ENCODE measurements at places on chromosomes 13 and 19. TPM values are rescaled to one million over a fixed set of nuclear protein-coding genes. Genes with fewer than 3 reads are reported as not detected.

Gene FPR3
- 0.10 TPM for total RNA-seq

Gene DNM2
- 156 TPM for total RNA-seq

Gene ACER1
- not detected for total RNA-seq

Gene ZNF471
- total RNA-seq: 2.7 TPM

Gene ZNF749
- 7.2 TPM for total RNA-seq

Gene MAST3
- 2.0 TPM for total RNA-seq

Gene KASH5
- not detected for total RNA-seq

Gene ZNF492
- total RNA-seq: under 0.01 TPM

Gene DIS3
- total RNA-seq: 34.6 TPM

Gene ERICH4
- not detected for total RNA-seq

Gene KLK12
- not detected for total RNA-seq

Gene CEACAM1
- 6.2 TPM for total RNA-seq

Gene ZNF730
- 2.9 TPM for total RNA-seq
